ENCODE measurements at places on chromosomes 11 and 22. TPM values are rescaled to one million over a fixed set of nuclear protein-coding genes. Genes with fewer than 3 reads are reported as not detected.

GRCh38 chr11:96016978-96017502 lies 93.1 kb upstream of the MTMR2 start:
- H3K4me3 ChIP-seq = no peak overlapping the region
- H3K36me3 ChIP-seq = no peaks in the 10 kb centered on the region
- no peak overlapping the region for H3K27ac ChIP-seq
- no peaks in the 10 kb centered on the region for H3K27me3 ChIP-seq

GRCh38 chr22:26210334-26210733 lies 41.1 kb downstream of the SEZ6L start:
- H3K27me3 ChIP-seq = peaks cover 40% of the 10 kb centered on the region
- no peaks in the 10 kb centered on the region for H3K36me3 ChIP-seq
- H3K4me3 ChIP-seq = no peak overlapping the region
- no peaks in the 10 kb centered on the region for H3K4me1 ChIP-seq
- no peak for DNase-seq

ASPHD2 gene
- total RNA-seq = 8.5 TPM

LMO2 gene
- not detected for total RNA-seq

DNA sequence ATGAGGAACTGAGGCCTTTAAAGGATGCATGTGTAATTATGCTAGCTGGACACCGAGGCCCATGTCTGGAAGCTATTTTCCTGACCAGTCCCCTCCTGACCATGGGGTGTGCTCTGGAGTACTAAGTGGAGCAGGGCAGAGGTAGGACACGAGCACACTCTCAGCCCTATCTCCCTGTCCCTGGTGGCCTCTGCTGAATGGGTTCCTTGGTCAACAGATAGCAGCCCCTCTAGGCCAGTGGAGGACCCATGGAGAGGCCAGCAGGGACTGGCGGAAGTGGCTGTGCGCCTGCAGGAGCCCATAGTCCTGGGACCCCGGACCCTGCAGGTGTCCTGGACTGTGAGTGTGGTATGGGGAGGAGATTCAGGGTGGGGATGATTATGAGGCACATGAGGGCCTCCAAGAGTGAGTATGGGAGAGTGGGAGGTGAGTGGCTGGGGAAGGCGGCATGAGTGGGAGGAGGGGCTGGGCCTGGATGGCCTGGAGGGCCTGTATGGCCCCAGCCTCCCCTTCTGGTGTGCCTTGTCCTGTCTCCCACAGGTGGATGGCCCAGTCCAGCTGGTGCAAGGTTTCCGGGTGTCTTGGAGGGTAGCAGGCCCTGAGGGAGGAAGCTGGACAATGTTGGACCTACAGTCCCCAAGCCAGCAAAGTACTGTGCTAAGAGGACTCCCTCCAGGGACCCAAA lies 9.5 kb downstream of the ROBO3 start:
- H3K4me1 ChIP-seq = peaks cover 17% of the 10 kb centered on the region
- peaks cover 35% of the 10 kb centered on the region for H3K27me3 ChIP-seq
- no peak overlapping the region for H3K27ac ChIP-seq
- H3K36me3 ChIP-seq = no peaks in the 10 kb centered on the region

MS4A4E gene
- total RNA-seq = 2.6 TPM

DENND6B gene
- total RNA-seq = 2.2 TPM

GRCh38 chr11:35549787-35550186 lies 24.4 kb upstream of the PAMR1 start:
- H3K36me3 ChIP-seq = no peaks in the 10 kb centered on the region
- H3K4me3 ChIP-seq = no peak overlapping the region
- H3K4me1 ChIP-seq = no peaks in the 10 kb centered on the region
- H3K27ac ChIP-seq = no peak overlapping the region
- peaks cover 26% of the 10 kb centered on the region for H3K27me3 ChIP-seq
- DNase-seq = no peak

GRCh38 chr11:1387961-1388762 lies 1.6 kb upstream of the BRSK2 start:
- H3K27ac ChIP-seq = no peak overlapping the region
- H3K4me3 ChIP-seq = peak overlapping the region; percentile 15
- no peak for DNase-seq

- H3K4me3 ChIP-seq = no peak overlapping the region
- H3K36me3 ChIP-seq = no peaks in the 10 kb centered on the region
- no peaks in the 10 kb centered on the region for H3K27me3 ChIP-seq
These were observed 199.3 kb downstream of the PGR start for GRCh38 chr11:100930185-100930778.

DNA sequence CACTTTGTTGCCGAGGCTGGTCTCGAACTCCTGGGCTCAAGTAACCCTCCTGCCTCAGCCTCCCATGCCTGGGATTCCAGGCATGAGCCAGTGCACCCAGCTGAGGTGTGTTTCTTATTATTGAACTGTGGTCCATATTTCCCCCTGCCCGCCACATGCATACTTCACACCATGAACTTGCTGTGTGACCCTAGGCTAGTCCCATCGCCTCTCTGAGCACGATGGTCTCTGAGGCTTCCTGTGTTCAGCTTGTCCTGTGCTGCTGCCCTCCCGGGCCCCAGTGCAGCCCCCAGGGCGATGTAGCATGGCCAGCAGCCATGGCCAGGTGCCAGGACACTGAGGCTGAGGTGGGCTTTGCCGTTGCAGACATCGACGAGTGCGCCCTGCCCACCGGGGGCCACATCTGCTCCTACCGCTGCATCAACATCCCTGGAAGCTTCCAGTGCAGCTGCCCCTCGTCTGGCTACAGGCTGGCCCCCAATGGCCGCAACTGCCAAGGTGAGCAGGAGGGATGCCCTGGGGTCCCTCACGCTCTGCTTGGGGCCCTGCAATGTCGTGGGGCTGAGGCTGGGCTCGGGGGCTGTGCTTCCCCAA lies 45.7 kb downstream of the FBLN1 start:
- H3K27me3 ChIP-seq = no peaks in the 10 kb centered on the region
- H3K36me3 ChIP-seq = no peaks in the 10 kb centered on the region
- no peaks in the 10 kb centered on the region for H3K4me1 ChIP-seq
- no peak for DNase-seq

FGF19 gene
- total RNA-seq = not detected

DNA sequence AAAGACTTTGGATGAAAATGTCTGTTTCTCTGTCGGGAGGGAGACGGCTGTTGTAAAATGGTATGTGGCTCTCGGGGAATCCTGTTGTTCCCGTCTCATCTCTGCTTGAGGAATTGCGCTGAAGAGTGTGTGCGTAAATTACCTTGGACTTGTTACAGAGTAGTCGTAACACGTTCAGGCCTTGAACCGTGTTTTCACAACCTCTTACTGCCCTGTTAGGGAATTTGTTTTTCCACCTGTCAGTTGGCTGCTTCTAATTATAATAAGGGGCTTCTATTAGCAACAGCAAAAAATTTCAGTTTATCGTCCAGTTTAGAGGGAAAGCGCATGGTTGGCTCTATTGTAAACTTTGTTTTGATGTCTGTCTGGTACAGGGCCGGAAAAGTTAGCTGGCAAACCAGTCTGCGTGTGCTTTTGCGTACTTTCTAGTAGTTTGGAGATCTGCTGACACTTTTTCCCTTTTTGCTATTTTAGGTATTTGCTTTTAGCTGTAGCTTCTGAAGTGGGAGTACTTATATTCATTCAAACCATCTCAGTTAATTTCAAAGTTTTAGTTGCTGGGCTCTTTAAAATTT lies 1.5 kb downstream of the HIPK3 start:
- H3K27me3 ChIP-seq = no peaks in the 10 kb centered on the region
- H3K36me3 ChIP-seq = no peaks in the 10 kb centered on the region
- peak overlapping the region; percentile 93 for H3K4me3 ChIP-seq
- DNase-seq = no peak
- H3K4me1 ChIP-seq = peaks cover 41% of the 10 kb centered on the region

- peak overlapping the region; percentile 46 for H3K4me3 ChIP-seq
- H3K27me3 ChIP-seq = peaks cover 18% of the 10 kb centered on the region
- H3K27ac ChIP-seq = no peak overlapping the region
- H3K4me1 ChIP-seq = peaks cover 4% of the 10 kb centered on the region
- peaks cover 6% of the 10 kb centered on the region for H3K36me3 ChIP-seq
- no peak for DNase-seq
These were observed 650 bp downstream of the GUCY1A2 start for GRCh38 chr11:107017433-107018218.

GRCh38 chr11:113273720-113274119 lies 40.7 kb upstream of the TTC12 start:
- no peak overlapping the region for H3K27ac ChIP-seq
- H3K27me3 ChIP-seq = no peaks in the 10 kb centered on the region
- peaks cover 6% of the 10 kb centered on the region for H3K4me1 ChIP-seq
- H3K4me3 ChIP-seq = no peak overlapping the region
- peaks cover 6% of the 10 kb centered on the region for H3K36me3 ChIP-seq

All from natural killer cell treated with Interleukin-12 subunit alpha and Interleukin-12 subunit beta and Interleukin-15 and Interleukin-18, amount 100 ng/mL, for 72 hours (primary cell).